ENCODE measurements at places on chromosomes 6 and 20. TPM values are rescaled to one million over a fixed set of nuclear protein-coding genes. Genes with fewer than 3 reads are reported as not detected.

- DNase-seq = no peak
Observed at GRCh38 chr6:26457264-26457805, 420 bp upstream of the BTN2A1 start.

DNA sequence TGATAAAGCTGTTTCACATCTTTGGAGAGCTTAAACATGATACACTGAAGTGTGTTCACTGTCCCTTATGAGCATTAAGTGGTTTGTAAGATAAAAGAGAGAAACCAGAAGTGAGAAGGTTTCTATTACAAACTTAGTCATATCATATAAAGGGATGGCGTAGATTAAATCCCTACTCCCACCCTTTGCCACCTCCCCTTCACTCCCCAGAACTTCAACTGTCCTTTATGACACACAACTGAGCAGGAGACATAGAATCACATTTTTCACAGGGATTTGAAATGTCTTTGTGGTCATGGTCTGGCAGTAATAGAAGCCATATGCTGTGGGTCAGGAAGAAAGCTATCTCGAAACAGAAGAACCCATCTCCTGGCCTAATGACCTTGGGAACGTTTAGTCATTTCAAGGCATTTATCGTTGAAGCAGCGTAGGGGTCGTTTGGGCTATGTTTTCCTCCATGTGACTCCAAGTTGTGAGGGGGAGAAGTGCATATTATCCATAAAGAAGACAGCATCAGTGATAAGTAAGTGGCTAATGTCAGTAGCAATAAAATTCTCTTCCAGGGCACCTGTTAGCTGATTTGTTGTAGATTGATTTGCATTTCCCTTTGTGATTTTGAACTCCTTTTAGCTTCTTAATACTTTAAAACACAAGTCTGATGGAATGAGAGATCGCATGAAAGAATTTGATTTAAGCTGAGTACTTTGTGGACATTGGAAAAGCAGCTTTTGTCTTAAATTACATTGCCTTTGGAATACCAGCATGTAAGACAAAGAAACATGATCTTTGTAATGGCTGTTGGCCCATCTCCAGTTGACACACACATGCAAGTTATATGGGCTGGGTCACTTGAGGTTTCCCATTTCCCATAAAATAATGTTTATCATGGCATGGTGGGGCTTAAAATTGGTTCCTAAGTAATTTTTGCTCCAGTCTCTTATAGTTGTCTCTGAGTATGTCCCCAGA, 501.5 kb upstream of the FLRT3 start:
- no peak for DNase-seq

DNA sequence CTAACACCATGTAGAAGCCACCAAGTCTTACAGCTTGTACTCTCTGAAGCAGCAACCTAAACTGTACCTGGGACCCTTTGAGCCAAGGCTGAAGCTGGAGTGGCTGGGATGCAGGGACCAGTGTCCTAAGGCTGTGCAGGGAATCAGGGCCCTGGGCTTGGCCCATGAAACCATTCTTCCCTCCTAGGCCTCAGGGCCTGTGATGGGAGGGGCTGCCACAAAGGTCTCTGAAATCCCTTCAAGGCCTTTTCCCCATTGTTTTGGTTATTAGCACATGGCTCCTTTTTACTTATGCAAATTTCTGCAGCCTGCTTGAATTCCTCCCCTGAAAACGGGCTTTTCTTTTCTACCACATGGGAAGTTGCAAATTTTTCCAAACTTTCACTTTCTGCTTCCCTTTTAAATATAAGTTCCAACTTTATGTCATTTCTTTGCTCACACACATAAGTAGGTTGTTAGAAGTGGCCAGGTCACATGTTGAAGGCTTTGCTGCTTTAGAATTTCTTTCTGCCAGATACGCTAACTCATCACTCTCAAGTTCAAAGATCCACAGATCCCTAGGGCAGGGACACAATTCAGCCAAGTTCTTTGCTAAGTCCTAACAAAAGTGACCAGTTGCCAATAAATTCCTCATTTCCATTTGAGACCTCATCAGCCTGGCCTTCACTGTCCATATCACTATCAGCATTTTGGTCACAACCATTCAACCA, 28.2 kb upstream of the ATXN1 start:
- no peak for DNase-seq

DNA sequence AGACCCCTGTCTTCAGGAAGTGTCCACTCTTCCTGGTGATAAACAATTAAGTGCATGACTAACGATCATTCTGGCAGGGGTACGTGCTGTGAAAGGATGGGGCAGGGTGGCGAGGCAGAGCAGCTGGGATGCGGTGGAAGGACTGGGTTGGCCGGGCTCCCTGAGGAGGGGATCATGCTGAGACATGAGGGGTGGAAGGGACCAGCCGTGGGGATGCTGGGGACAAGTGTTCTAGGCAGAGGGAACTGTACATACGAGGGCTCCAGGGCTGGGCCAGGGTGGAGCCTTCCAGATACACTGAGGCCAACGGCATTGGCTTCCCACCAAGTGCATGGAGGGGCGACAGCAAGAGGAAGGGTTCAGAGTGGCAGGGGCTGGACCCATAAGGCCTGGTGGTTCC, 65.7 kb upstream of the SIRPA start:
- DNase-seq = no peak

The RGL2 gene
- total RNA-seq = 4.1 TPM

The WFDC12 gene
- not detected for total RNA-seq

All from IMR-90 (cell line).